ENCODE measurements at places on chromosomes 4 and X. TPM values are rescaled to one million over a fixed set of nuclear protein-coding genes. Genes with fewer than 3 reads are reported as not detected.

Gene ERAS
- total RNA-seq = not detected

Gene PWWP3B
- total RNA-seq = not detected

Gene CENPVL2
- not detected for total RNA-seq

Gene TLR6
- total RNA-seq = 4.0 TPM

Gene SMIM9
- not detected for total RNA-seq

Gene VSIG4
- 0.47 TPM for total RNA-seq

GRCh38 chr4:110442788-110443187 lies 33.2 kb upstream of the ENPEP start:
- no peak for DNase-seq

- no peak for DNase-seq
Observed at GRCh38 chr4:162265802-162266201, 102.0 kb upstream of the FSTL5 start.

- no peak for DNase-seq
Observed at GRCh38 chrX:47637546-47638195, 7.9 kb upstream of the CFP start.

- peak; percentile 10 for DNase-seq
Observed at GRCh38 chrX:47361538-47362511, 8.6 kb upstream of the ZNF157 start.

- no peak for DNase-seq
Observed at GRCh38 chr4:98482847-98483806, 175.3 kb downstream of the TSPAN5 start.

GRCh38 chr4:71932941-71933340 lies 98.9 kb upstream of the NPFFR2 start:
- DNase-seq = no peak

Measured in naive thymus-derived CD8-positive, alpha-beta T cell (primary cell).